Aorta (tissue), 5 donors: ENCODE measurements at places on chromosomes 3 and 15. TPM values are rescaled to one million over a fixed set of nuclear protein-coding genes. Genes with fewer than 3 reads are reported as not detected.

DNA sequence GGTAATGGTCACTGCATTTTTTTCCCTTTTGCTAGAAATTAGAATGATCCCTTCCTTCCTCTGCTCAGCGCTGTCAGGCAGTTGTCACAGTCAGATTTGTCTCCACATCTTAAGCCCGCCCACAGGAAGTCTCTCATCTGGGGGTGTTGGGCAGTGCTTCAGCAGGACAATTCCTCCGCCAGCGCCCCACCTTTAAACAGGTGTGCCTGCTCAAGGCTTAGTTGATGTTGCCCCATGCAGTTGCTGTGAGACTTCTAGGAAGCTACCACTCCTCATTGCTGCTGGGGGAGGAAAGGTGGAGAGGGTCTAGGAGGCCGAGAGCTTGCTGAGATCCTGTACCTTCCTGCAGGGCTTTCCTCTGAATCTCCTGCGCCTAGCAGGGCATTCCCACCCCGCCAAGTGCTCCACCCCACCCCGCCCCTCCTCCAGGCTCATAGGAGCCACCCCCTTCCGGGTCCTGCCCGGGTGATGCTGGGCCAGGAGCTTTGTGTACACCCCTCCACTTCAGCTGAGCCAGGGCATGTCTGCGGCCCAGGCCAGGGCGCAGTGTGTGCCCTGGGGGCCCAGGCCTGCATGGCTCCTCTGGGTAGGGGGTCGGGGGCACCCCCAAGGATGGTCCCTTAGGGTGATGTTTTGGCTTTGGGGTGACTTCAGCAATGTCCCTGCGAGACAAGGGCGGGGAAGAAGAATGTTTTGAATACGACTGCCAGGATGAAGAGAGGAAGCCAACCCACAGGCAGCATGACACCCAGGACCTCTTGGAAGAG, 68.7 kb downstream of the TRAK1 start:
- no peak for DNase-seq

DNA sequence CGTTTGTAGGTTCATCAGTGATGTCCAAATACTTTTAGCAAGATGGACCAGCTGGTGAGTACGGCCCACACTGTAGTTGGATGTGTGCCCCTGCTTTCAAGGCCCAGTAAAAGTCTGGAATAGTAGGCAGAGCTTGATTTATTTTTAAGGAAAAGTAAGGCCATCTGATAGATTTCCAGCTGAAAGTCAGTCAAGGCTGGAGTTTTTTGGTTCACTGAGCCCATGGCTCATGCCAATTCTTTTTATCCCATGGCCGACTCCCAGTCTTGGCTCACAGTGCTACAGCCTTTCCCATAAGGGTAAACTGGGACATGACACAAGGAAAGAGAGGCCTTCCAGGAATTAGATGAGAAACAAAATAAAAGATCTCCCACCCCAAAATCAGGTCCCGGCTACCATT, 13.5 kb downstream of the CCDC80 start:
- peak; percentile 58 for DNase-seq

- DNase-seq: peak; percentile 85
These were observed at the start of gene TM4SF1 for GRCh38 chr3:149377408-149378364. Gene TM4SF1, minus strand, starts transcription at chr3:149377649. Its CDS starts 102 bp downstream, at chr3:149377547.

- no peak for DNase-seq
These were observed 64.0 kb upstream of the CDAN1 start for GRCh38 chr15:42800731-42801474.

DNA sequence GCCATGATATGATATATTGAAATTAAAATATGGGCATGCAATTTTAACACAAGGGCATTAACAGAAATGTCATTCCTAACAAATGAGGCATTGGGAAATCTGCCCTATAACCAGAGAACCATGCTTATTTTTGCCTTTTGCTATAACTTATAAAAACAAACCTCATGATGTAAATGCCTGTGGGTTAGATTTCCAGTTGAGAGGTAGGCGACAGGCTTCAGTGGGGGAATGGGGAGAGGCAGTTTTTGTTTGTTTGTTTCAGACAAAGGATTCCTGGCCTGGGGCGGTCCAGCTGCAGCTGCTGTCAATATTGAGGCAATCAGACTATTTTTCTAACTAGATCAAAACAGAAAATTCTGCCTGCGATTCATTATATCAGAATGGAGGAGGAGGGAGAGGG, 490.4 kb upstream of the CFAP20DC start:
- no peak for DNase-seq

DNA sequence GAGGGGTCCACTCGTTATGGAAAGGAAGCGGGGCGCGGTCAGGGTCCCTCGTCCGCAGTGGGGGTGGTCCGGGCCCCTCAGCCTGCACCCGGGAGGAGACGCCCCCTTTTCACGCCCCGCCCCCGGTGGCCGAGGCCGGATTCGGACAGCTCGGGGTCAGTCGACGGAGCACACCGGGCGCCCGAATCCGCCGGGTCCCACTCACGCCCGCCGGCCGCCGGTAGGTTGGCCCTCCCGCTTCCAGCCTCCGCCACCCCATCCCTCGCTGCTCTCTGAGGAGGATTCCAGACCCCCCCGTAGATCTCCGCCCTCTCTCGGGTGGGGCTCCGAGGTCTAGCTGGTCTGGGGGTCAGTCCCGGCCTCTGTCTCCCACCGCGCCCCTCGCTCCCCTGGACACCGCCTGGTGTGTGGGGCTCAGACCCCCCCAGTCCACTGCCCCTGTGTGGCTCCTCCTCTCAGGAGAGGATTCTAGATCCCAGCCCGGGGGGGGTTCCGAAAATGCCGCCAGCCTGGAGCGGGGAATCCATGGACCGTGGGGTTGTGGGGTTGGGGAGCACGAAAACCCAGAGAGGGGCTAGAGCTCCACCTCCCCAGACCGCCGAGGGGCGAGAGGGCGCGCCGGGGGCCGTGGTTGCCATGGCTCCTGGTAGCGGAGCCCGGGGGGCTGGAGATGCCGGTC, 725 bp downstream of the CHL1 start:
- peak; percentile 41 for DNase-seq

DNA sequence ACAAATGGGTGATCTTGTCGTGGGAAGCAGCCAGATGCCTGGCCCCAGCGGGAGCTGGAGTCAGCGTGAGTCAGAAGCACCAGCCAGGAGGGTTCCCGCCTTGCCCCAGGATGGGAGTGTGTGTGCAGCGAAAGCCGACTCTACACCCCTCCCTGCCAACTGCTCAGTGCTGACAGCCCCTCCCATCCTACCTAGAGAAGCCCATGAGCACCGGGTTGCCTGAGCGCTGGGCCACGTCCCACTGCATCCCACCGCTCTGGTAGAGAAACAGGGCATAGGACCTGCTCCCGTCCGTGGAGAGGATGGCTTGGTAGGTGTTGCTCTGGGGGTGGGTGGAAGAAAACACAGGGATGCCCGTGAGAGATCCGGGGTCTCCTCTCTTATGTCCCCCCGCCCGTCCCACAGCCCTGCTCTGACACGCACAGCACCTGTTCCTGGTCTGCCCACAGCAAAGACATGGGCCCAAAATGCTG, 42.9 kb downstream of the MUC4 start:
- DNase-seq: peak; percentile 45

GRCh38 chr3:37712918-37713817, 148.5 kb upstream of the CTDSPL start:
- peak; percentile 63 for DNase-seq

- DNase-seq: peak; percentile 55
These were observed 27.2 kb downstream of the IQSEC1 start for GRCh38 chr3:13045904-13046568.

- peak; percentile 98 for DNase-seq
These were observed 8.7 kb upstream of the SEMA3B start for GRCh38 chr3:50260027-50260941.

DNA sequence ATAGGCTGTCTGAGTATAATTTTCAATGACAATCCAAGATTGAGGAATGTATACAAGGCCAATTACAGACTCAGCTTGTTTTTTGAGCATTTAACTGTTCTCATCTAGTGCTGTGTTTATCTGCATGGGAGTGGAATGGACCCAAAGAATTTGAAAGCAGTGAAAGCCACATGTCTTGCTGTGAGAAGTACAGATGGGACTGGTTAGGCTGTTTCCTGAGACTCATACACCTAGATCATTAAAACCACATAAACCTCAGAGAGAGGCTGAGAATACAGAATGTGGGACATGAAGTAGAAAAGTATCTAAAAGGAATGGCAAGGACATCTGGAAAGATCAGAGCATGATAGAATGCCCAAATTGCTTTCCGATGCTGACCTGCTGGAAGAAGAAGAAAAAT, 224.6 kb downstream of the NLGN1 start:
- no peak for DNase-seq

DNA sequence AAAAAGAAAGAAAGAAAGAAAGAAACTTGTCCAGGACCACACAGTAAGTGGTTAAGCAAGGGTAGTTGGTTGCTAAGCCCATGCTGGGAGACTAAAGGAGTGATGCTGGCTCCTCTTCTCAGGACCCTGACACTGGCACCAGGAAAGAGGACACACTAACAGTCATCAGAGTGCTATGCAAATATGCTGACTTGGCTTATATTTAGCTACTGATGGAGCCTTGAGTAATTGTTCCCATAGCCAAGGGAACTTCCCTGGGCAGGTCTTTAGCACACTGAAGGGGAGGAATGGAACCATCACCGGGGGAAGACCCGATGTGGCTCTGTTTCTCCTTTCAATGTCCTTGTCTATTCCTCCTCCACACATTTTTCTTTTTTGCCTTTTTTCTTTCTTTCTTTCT, 6.2 kb downstream of the TMEM40 start:
- DNase-seq: no peak

DNA sequence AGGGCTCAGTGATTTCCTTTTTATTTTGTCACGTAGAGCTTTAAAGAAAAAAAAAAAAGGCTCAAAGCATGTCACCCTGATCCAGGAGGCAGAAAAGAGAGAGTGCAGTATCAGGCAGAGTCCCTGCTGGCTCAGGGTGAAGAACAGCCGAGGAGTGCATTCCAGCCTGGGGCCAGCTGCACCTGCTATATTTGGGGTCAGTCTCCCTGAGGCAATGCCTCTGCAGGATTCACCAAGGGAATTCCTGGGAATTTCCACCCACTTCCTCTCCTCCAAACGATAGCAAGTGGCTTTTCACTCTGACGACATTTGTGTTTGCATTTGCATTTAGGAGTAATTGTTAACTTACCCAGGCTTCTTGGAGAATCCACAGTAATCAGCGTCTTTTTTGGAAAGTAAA, 202.9 kb upstream of the CTNNB1 start:
- DNase-seq: no peak

- no peak for DNase-seq
These were observed 20.3 kb downstream of the FXR1 start for GRCh38 chr3:180932819-180933218.

DNA sequence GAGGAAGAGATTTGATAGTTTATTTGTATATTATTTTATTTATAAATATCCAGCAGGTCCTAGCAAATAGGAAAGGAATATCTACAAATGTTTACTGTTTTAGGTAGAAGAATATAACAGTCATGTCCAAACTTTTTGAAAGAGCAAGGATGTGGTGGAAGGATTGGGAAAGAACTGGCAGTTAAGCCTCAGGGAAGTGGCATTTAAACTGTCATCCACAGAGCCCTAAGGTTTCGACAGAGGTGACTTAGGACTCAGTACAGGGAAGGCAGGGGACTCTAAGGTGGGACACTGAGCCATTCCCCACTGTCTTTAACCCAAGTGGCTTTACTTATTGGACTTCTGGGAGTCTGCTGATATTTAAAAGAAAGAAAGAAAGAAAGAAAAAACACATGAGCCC, 11.8 kb upstream of the TMEM87A start:
- no peak for DNase-seq

- no peak for DNase-seq
These were observed 202.8 kb downstream of the CADM2 start for GRCh38 chr3:85161544-85161943.

GRCh38 chr3:171873580-171873979, 30.4 kb downstream of the TMEM212 start:
- DNase-seq: no peak

DNA sequence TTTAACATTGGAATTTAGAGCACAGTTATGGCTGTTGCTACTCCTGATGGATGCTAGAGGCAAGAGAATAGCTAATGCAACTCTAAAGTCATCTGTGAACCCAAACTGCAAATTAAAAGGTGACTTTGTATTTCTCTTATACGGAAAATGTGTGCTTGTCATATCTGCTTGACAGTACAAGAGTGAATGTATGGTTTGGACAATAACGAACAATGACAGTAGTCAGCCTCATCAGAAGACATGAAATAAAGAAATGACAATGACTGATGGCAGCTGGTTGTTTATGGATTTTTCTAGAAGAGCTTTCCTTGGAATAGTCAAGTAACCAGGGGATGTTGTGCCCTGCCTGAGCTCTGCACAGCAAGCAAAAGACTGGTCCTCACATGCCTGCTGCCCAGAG, 168.8 kb upstream of the FEZF2 start:
- DNase-seq: no peak

DNA sequence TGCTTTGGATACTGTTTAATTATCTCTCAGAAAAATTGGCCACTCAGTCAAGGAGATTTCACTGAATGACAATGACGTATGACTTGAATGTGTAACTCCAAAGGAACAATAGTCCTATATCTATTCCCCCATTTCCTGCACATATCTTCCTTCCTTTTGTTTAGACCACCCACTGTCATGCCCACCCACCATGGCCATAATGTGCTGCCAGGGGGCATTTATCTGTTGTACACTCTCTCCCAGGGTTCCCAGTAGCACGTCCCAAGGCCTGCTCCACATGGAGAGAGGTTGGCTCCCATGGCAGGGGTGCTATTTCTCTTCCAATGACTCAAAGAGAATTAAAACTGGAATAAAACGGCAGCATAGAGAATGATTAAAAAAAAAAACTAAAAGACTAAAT, 36.8 kb upstream of the CTNNB1 start:
- DNase-seq: no peak

DNA sequence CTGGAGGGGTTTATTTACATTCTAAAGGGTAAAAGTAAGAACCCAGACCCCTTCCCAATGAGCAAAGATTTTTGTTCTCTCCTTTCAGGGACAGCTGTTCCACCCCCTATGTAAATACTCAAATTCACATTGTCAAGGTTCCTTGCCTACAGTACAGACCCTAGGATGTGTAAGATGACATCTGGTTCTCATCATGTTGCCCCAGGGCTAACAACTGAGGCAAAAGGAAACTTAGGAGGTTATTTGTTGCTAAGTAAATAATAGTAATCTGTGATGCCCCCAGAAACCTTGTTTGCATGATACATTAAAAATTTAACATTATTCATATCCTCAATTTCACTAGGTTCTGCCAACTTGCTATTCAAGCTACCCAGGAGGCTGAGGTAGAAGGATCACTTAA, 135.0 kb upstream of the CCNL1 start:
- no peak for DNase-seq

MPI gene
- total RNA-seq: 31.1 TPM

FMN1 gene
- total RNA-seq: 18.4 TPM

NOP10 gene
- 105 TPM for total RNA-seq

GOLGA8B gene
- total RNA-seq: 127 TPM

MEIS2 gene
- total RNA-seq: 58.7 TPM

SKOR1 gene
- total RNA-seq: 1.3 TPM

GOLGA6L7 gene
- not detected for total RNA-seq

SYNPR gene
- not detected for total RNA-seq

BCHE gene
- 1.9 TPM for total RNA-seq

ATP8B4 gene
- 19.1 TPM for total RNA-seq

CFAP91 gene
- 3.7 TPM for total RNA-seq

CD200R1 gene
- total RNA-seq: 6.5 TPM

AP3B2 gene
- 0.16 TPM for total RNA-seq

VWA5B2 gene
- not detected for total RNA-seq

MNS1 gene
- 2.1 TPM for total RNA-seq
